ENCODE measurements at places on chromosomes 6 and 20.

DNA sequence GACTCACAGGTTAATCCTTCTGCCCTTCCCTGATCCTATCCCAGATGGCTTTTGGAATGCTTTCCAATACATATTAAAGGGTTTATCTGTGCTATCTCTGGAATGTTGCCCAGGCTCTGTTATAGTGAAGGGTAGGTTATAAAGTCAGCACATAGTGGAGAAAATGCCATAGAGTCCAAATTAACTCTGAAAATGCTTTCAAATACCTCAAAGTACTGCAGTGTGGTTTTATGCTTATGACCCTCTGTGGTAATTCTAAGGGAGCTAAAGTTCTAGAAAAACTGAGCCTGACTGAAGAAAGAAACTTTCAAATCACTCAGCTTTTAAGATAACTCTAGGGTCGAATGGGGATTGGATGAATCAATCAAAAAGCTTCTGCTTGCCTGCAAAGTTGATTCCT is 159.8 kb downstream of the PLCB1 start:
- no peak for DNase-seq

DNA sequence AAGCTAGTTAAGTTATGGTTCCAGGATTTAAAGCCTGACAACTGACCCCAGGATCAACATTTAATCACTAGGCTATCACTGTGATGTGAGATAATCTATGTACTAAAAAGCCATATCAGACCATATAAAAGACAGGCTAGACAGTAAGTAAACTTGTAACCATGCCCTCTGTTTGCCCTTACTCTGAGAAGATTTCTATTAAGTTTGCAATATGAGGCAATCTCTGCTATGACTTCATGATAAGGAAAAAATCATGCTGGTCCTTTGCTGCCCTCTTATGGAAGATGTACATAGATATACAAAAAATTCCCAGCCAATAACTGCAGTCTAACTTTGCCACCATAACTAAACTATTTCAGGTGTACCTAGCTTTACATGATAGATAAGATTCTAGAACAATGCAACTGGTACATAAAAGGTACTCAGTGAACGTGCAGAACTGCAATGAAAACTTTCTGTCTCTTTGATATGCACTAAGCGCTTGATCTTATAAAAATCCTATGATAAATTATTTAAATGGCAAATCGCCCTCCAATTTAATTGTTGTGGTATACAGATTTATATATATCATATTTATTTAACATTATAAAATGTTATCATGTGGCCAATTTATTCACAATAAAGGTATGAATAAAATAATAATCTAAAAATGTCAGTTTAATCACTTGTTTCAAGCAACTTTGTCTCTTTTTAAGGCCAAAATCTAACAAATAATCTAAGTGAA is 70.5 kb downstream of the FAM217A start:
- DNase-seq, result no peak

- DNase-seq, result peak; percentile 87
Observed at GRCh38 chr20:380763-381580, 412 bp downstream of the TRIB3 start.

- DNase-seq, result peak; percentile 13
Observed at GRCh38 chr20:36506253-36506652, 35.1 kb upstream of the MYL9 start.

DNA sequence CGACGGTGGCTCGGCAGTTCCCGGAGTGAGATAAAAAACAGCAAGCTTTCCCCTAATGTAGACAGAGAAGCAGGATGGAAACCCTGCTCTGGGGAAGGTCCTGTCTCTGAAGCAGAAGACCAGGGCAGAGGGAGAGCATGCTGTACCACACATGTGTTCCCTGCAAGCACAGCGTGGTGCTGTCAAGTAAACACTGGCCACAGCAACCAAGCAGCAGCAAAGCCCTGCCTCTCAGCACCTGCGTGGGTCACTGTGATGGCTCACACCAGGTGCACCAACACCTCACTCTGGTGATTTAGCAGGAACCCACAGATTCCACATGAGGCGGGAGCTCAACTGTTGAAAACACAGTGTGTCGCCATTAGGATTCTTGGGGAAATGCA is 65.2 kb upstream of the TXNDC5 start:
- no peak for DNase-seq

DNA sequence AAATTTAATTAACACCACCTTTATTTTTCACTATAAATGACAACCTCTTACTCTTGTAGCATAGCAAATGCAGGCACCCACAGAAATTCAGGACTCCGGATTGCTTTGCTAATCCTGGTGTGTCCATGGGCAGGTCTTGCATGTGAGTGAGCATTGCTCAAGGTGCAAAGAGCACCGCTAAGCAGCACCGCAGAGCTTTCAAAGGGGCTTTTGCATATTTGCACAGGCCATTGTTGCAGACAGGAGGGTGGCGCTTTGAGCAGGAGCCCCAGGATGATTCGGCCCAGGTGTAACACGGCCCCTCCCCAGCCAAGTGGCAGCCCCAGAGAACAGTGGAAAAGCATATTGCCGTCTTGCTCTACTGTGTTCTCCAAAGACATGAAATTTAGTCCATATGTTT is 293.2 kb downstream of the NRN1 start:
- DNase-seq, result no peak

DNA sequence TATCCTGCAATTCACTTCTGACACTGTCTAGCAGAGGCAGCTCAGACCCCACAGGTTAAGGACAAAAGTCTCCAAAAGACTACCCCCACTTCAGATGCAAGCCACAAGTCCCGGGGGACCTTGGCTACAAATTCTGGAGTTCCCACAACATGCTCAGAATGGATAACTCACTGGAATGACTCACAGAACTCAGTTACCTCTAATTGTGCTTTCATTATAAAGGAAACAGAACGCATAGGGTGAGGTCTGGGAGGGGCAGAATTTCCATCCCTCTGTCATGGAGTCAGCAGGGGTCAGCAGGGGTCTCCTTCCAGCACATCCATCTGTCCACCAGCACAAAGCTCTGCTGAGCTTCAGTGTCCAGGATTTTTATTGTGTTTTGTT is 184.2 kb downstream of the CDH4 start:
- no peak for DNase-seq

DNA sequence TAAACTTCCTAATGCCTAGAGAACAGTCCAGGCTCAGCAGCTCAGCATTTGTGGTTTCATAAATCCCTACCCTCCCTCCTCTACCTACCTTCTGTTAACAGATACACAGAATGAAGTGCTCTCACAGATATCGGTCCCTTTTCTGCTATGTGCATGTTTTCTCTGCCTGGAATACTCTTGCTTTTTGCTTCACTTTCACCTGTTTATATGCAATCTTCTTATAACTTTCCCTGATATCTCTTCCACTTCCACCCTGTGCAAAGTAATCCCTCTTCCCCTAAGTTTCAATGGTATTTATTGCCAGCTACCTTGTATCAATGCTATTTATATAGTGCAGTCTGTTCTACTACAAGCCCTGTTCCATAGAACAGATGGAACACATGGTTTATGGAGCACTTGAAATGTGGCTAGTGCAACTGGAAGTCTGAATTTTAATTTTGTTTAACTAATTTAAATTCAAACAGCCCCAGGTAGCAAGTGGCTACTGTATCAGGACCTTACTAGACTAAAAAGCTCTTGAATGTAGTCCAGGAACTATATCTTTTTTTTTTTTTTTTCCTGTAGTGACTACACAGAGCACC is 3.1 kb upstream of the TAB2 start:
- DNase-seq, result no peak

DNA sequence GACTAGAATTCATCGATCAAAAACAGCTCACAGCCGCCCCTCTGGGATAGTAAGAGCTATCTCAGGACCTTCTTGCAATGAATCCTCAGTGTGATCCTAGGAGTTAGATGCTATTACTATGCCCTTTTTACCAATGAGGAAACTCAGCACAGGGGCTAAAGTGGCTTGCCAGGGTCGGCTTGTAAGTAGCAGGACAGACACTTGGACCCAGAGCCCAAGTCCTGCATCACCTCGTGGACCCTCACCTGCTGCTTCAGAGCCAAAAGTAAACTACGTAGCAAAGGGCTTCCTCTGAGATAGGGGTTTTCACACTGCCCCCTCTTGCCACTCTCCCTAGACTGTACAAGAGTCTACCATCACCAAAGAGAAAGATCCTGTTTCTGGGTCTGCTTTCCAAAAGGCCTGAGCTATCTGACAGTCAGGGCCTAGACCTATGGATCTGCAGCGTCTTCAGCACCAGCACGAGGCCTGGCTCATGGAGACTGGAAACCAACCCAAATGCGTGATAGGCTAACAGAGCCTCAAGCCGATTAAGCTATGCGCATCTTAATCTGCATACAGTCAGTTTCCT is 172.3 kb downstream of the ANKRD60 start:
- DNase-seq, result no peak
